ENCODE measurements at places on chromosomes 5 and 9. TPM values are rescaled to one million over a fixed set of nuclear protein-coding genes. Genes with fewer than 3 reads are reported as not detected.

Gene SPINK4
- total RNA-seq: not detected

Gene PTPN3
- total RNA-seq: 6.3 TPM

Gene MPDZ
- 10.9 TPM for total RNA-seq

Gene CHD1
- total RNA-seq: 50.8 TPM

Gene ANKRD33B
- total RNA-seq: 3.1 TPM

Gene THBS4
- 0.82 TPM for total RNA-seq

Gene ZFP62
- 31.2 TPM for total RNA-seq

Gene HACD4
- not detected for total RNA-seq

Gene MED27
- total RNA-seq: 41.9 TPM

Gene NEUROG1
- not detected for total RNA-seq

Gene N4BP3
- 0.56 TPM for total RNA-seq

Gene SLC36A2
- total RNA-seq: not detected

Gene ZBED3
- total RNA-seq: 14.8 TPM

Gene GTF3C4
- 19.7 TPM for total RNA-seq

Gene DTWD2
- total RNA-seq: 10.1 TPM

Gene NMUR2
- total RNA-seq: not detected

Gene WHRN
- 12.8 TPM for total RNA-seq

Gene CD274
- total RNA-seq: 2.6 TPM

Gene MARCHF11
- total RNA-seq: not detected

Gene TRPM6
- not detected for total RNA-seq

Gene HK3
- not detected for total RNA-seq

Gene ENTPD2
- 13.4 TPM for total RNA-seq

Gene DOCK2
- 0.42 TPM for total RNA-seq

Gene GPR151
- not detected for total RNA-seq

Gene CARTPT
- total RNA-seq: not detected

Gene TMEFF1
- total RNA-seq: 0.28 TPM

Gene BNC2
- total RNA-seq: not detected

Gene KIF4B
- total RNA-seq: not detected

Gene RFX3
- total RNA-seq: 9.2 TPM

Gene MTX3
- total RNA-seq: 23.9 TPM

Gene CDH6
- not detected for total RNA-seq

Gene PCDHB2
- total RNA-seq: 2.4 TPM

Gene SPINK7
- total RNA-seq: not detected

Gene GRIA1
- not detected for total RNA-seq

Gene SEC24A
- 39.1 TPM for total RNA-seq

Gene ADAMTSL2
- not detected for total RNA-seq

Gene CCNO
- total RNA-seq: 10.6 TPM

Gene WWC1
- total RNA-seq: 47.0 TPM

Gene PRRC1
- total RNA-seq: 121 TPM

Gene FAM200C
- 3.7 TPM for total RNA-seq

Gene IRX2
- 35.4 TPM for total RNA-seq

Gene CSF1R
- 1.6 TPM for total RNA-seq

Gene FAM78A
- 0.54 TPM for total RNA-seq

Gene FOXI1
- total RNA-seq: not detected

Gene CCDC183
- total RNA-seq: 0.26 TPM

Gene FOXD4L6
- 0.69 TPM for total RNA-seq
